T-helper 2 cell (primary cell): ENCODE measurements at places on chromosomes 4 and X.

DNA sequence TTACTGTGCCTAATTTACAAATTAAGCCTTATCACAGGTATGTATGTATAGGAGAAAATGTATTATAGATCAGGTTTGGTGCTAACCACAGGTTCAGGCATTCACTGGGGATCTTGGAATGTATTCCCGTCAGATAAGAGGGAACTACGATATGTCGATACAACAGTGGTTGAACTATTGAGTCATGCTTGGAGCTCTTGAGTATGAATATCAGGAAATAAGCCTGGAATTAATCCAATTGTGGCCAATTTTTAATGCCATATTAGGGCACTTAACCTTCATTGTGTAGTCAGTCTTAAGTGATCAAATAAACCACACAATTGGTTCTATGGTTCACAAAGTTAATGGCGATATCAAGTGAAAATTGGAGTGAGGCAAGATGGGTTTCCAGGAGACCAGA is 556.5 kb downstream of the IL1RAPL1 start:
- DNase-seq: no peak

- DNase-seq: no peak
Observed at GRCh38 chr4:150384249-150384648, 197.7 kb upstream of the MAB21L2 start.

- no peak for DNase-seq
Observed at GRCh38 chrX:5726224-5726623, 502.4 kb downstream of the NLGN4X start.

- DNase-seq: no peak
Observed at GRCh38 chr4:118124997-118125396, 90.7 kb downstream of the NDST3 start.

DNA sequence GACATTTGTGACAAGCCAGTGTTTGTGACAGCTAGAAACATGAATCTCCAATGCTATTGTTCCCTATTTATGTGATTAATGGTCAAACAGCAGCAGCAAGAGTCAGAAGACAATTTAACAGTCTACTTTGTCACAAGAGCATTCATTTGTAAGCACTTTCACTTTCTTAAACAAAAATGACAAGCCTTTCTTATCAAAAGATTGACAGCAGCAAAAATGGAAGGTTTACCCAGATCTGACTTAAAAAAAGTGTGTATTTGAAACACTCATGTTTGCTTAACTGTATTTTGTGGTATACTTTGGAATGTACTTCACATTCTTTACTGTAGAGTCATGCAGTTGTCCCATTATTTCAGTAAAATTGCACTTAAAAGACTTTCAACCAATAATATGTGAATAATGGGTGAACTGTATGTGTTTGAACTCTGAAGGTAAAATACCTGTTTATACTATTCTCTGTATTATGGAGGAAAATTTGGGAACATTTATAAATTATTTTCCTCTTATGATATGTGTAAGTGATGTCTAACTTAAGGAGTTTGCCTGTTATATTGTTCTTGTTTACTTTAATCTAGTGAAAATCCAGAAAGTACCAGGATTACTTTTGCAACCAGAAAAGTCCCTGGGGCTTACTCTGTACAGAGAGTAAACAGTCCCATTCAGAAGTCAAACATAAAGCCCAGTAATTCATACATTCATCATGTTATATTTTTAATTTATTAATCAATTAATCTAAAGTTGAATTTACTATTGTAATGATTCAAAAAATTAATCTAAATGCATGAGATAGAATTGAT is 314.9 kb upstream of the TRAM1L1 start:
- DNase-seq: no peak

- no peak for DNase-seq
Observed at GRCh38 chr4:121648516-121648915, 48.3 kb downstream of the ANXA5 start.

DNA sequence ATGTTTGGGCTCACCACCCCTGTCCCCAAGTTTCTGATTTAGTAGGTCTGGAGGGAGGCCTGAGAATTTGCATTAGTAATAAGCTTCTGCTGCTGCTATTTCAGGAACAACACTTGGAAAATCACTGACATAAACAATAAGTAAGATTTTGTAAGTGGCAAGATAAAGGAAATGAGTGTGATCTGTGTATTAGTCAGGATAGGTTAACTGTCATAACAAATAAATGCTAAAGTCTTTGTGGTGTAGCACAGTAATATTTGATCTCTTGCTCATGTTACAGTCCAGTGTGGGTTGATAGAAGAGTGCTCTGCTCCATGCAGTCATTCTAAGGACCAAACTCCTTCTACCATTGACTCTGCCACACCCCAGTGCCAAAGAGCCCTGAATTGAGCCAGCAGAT is 67.0 kb downstream of the NHS start:
- DNase-seq: no peak

GRCh38 chr4:146311238-146311970 is 97.1 kb downstream of the REELD1 start:
- no peak for DNase-seq

DNA sequence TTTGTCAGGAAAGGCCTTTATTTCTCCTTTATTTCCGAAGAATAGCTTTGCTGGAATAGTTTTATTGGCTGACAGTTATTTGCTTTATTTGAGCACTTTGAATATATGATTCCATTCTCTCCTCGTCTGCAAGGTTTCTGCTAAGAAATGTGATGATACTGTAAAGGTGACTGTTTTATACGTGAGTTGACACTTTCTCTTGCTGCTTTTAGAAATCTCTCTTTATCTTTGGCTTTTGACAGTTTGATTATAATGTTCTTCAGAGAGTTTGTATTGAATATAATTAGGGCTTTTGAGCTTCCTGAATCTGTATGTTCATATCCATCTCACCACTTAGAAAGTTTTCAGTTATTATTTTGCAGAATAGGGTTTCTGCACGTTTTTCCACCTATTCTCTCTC is 1003.7 kb upstream of the SLIT2 start:
- DNase-seq: no peak

DNA sequence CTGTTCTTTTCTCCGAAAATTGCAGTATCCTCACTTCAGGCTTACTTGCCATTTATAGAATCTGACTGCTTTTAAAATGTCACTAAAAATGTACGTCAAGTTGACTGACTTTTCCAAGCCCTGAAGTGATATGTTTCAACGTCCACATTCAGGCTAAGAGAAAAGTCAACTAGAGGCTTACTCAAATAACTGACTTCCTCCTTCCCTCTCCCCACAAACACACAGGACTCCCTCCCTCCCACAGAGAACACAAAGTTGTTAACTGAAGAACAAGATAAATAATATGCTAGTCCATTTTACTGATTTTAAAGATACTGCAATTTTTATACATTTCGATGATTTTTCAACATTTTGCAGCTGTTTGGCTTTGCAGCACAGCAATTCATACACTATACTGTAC is 13.8 kb upstream of the CDKL2 start:
- DNase-seq: no peak

DNA sequence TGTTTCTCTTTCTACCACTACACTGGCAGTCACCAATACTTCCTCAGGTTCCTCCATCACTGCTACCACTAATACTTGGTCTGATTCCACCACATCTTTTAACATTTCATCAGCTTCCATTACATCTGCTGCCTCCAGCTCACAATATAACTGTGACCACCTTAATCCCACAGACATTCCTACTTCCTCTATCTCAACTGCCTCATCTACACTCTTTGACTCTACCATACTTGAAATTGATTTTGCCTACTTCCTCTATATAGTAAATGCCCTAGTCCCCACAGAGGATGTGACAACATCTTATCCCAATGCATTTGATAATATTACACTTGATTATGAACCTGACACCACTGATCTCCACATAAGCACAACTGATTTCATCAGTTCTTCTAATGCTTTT is 29.0 kb downstream of the OPRPN start:
- no peak for DNase-seq

DNA sequence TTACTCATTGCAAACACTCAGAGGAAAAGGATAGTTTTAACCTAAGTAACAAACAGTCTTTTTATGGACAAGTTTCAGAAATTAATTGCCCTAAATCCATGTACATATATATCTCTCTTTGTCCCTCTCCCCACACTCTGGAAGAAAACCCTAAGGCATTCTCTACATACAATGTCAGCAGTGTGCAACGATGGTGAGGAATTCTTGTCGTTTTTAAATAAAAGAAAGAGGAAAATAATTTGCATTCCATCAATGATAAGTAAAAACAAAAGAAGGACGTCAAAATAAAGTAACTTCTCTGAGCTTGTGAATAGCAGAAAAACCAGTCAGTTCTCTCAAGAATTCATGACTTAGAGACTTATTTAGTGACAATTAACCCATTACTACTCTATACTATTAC is 550.5 kb upstream of the DIPK2B start:
- DNase-seq: no peak

- no peak for DNase-seq
Observed at GRCh38 chrX:111352424-111352823, 59.6 kb downstream of the DCX start.

- no peak for DNase-seq
Observed at GRCh38 chr4:172845281-172845680, 323.3 kb upstream of the GALNT7 start.

GRCh38 chrX:130170752-130171445 is 863 bp upstream of the RAB33A start:
- DNase-seq: peak; percentile 27

DNA sequence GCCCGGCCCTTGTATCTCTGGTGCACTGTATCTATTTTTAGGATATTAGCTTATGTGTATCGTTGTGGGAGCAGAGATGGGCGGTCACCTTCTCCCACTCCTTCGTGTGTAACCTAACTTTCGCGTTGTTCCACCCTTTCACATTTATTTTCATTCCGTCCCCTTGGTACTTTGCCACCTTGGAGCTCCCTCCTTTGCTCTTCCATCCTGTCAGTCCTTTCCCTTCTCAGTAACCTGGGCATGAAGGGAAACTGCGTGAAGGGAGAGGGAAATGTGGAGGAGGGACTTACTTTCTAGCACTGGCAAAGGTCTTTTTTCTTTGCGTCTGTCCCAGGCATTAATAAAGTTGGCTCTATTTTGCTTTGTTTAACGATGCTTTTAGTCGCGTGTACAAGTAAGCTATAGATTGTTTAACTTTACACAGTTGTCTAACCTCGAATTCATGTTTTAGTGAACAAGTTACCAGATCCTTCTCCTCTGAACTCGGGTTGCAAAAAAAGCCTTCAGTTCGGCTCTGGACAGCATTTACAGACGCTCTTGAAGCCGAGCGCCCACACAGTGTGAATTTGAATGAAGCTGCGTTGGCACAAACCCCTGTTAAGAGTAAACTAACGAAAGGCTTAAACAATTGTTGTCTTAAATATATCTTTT is 3.9 kb downstream of the PCDH10 start:
- no peak for DNase-seq

GRCh38 chr4:10007436-10007740 is 13.9 kb downstream of the SLC2A9 start:
- no peak for DNase-seq

DNA sequence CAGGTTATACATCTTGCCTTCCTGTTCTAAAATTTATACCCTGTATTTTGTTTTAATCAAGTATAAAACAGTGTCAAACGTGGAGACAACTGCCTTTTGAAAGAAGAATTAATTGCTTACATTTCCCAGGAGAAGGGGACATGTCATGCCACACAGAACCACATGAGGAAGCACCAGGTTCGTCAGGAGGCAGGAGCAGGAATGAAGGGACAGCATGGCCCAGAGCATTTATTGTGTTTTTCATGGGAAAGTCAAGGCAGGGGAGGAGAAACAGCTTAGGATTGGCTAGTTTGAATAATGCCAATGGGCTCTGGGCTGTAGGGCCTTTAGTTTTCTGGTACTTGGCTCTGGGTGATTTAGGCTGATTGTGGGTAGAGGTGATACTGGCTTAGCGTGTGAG is 203.7 kb downstream of the CFAP299 start:
- no peak for DNase-seq

- DNase-seq: no peak
Observed at GRCh38 chr4:52791936-52792335, 40.7 kb upstream of the ERVMER34-1 start.

DNA sequence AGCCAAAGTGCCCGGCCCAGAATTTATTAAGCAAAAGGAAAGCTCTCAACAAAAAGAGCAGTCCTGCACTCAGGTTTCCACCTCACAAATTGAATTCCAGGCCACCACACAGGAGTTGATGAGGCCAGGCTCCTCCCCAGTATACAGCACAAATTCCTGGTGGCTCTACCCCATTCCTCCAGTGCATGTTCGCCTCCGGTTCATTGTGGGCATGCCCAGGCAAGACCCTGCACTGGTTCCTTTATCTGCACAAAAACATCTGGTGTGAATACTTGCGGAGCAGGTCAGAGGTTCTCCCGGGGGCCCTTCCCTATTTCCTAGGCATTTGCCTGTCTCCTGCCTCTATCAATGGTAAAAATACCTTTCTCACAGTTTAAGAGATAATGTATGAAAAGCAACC is 195.2 kb upstream of the ANXA10 start:
- DNase-seq: no peak

DNA sequence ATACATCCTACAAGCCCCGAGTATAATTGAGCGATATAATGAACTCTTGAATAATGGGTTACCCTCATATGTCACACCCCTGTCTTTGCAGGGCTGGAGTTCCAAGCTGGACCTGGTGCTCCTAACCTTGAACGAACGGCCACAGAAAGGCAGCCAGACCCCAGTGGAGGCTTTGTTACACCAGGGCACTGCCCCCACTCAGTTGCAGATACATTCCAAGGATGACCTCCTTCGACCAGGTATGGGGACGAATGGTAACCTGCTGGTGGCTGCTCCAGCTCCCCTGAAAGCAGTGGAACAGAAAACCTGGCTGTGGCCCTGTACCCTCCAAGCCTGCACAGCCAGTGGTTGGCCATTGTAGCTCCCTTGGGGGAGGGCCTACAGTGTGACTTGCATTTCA is 56.6 kb upstream of the CCDC149 start:
- no peak for DNase-seq

DNA sequence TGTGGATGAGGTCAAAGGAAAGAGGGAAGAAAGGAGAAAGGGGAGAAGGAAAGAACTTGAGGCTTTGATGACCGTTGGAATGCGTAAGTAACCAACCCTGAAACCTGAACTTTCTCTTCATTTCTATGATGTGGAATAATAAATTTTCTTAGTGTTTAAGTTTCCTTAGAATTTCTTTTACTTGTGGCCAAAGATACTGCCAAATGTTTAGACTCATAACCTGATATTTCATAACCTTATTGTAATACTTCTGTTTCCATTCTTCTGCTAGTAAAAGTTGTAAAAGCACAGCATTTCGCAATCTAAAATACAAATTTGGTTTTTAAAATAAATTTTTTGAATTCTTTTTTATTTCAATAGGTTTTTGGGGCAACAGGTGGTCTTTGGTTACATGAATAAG is 258.5 kb upstream of the GIMD1 start:
- no peak for DNase-seq

DNA sequence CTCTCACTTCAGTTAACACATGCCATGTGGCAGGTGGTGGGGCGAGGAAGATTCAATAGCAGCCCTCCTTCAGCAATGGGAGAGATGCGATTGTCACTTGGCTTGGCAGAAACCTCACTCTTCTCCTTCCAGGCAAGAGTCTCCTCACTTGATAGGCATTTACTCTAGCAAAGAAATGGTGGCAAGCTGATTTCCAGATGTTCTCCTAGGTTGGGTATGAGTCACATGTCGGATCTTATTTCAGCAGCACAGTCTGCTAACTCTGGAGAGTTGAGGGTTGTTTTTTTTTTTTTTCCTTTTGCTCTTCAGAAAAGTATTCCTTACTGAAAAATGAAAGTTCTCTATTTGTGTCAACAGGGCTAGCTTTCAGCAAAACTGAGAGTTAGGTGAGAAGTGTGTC is 119.5 kb upstream of the CHRDL1 start:
- no peak for DNase-seq
